Endodermal cell (in vitro differentiated cells): ENCODE measurements at places on chromosomes 6 and 20. TPM values are rescaled to one million over a fixed set of nuclear protein-coding genes. Genes with fewer than 3 reads are reported as not detected.

The SDC4 gene
- 75.3 and 78.0 TPM in 2 replicates for total RNA-seq

The IER3 gene
- 136 and 164 TPM in 2 replicates for total RNA-seq

The ECT2L gene
- total RNA-seq: not detected in 2 replicates

The NOX3 gene
- not detected in 3 replicates for total RNA-seq

The ISM1 gene
- total RNA-seq: 0.93 and 1.1 TPM in 2 replicates

The RAET1G gene
- total RNA-seq: not detected in 3 replicates

The CASS4 gene
- total RNA-seq: 0.11 TPM in 1 of 2 replicates, not detected in the other

The DNPH1 gene
- total RNA-seq: 56.4 to 66.5 TPM (median 61.8 TPM) in 3 replicates

The COL11A2 gene
- 0.86 and 1.3 TPM in 2 replicates for total RNA-seq

The RIPOR2 gene
- 3.4 to 10.4 TPM (median 10.3 TPM) in 3 replicates for total RNA-seq

The ADGRF4 gene
- 1.3 and 1.5 TPM in 2 replicates for total RNA-seq

The C2 gene
- total RNA-seq: 0.66 to 1.5 TPM (median 1.0 TPM) in 3 replicates

The C6orf15 gene
- total RNA-seq: not detected in 2 replicates

The PTGIS gene
- 14.1 and 14.8 TPM in 2 replicates for total RNA-seq

The SDHAF4 gene
- total RNA-seq: 20.4 and 23.5 TPM in 2 replicates

The PRSS16 gene
- 12.5 and 17.9 TPM in 2 replicates for total RNA-seq

The PERP gene
- total RNA-seq: 85.4 to 99.0 TPM (median 93.1 TPM) in 3 replicates

The GSTA1 gene
- 1.1 TPM in 1 of 2 replicates, not detected in the other for total RNA-seq

The SCUBE3 gene
- 0.81 and 0.86 TPM in 2 replicates for total RNA-seq

The MARCKS gene
- 83.8 to 109 TPM (median 91.4 TPM) in 3 replicates for total RNA-seq

The TMEM74B gene
- 2.8 and 3.1 TPM in 2 replicates for total RNA-seq

The PCK1 gene
- not detected in 3 replicates for total RNA-seq

The ELOVL5 gene
- total RNA-seq: 95.5 and 103 TPM in 2 replicates

The CCN2 gene
- 28.6 and 40.1 TPM in 2 replicates for total RNA-seq

The RIMS4 gene
- total RNA-seq: 4.3 and 5.3 TPM in 2 replicates

The CDH26 gene
- total RNA-seq: 2.0 and 2.7 TPM in 2 replicates

The OLIG3 gene
- total RNA-seq: not detected in 2 replicates

The NKX2-2 gene
- total RNA-seq: 1.4 and 1.5 TPM in 2 replicates

The TDRD6 gene
- total RNA-seq: 0.02 and 0.09 TPM in 2 replicates

The EYS gene
- total RNA-seq: 0.31 to 0.44 TPM (median 0.42 TPM) in 3 replicates

The IL17F gene
- not detected in 2 replicates for total RNA-seq

The PRRC2A gene
- 278 to 342 TPM (median 329 TPM) in 3 replicates for total RNA-seq

The DLGAP4 gene
- total RNA-seq: 62.9 and 67.4 TPM in 2 replicates

The ADGB gene
- 0.37 TPM in 1 of 2 replicates, not detected in the other for total RNA-seq

The OPN5 gene
- not detected in 2 replicates for total RNA-seq
